ENCODE measurements at places on chromosomes 5 and 9.

- no peak for DNase-seq
Observed at GRCh38 chr5:160635046-160635445, 213.4 kb downstream of the PTTG1 start.

GRCh38 chr5:56356836-56357160, 123.7 kb upstream of the ANKRD55 start:
- no peak for DNase-seq

DNA sequence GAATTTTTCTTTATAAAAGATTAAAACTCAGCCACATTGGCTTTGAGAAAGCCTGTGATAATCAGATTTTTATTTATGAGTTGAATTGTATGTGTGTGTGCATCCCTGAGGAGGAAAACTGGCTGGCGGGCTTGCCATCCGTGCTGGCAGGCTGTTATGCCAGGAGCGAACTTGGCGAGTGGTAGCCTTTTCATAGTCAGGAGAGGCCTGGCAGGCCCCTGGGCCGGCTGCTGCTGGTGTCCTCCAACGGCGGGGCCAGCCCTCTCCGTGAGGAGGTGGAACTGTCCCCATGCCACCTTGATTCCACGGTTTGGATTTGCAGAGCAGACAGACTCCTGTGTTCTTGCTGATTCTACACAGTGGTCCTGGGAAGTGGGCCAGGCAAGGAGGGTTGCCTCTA, 43.3 kb downstream of the ZNF618 start:
- DNase-seq: no peak

- DNase-seq: no peak
Observed at GRCh38 chr9:20238921-20239320, 383.4 kb downstream of the MLLT3 start.

DNA sequence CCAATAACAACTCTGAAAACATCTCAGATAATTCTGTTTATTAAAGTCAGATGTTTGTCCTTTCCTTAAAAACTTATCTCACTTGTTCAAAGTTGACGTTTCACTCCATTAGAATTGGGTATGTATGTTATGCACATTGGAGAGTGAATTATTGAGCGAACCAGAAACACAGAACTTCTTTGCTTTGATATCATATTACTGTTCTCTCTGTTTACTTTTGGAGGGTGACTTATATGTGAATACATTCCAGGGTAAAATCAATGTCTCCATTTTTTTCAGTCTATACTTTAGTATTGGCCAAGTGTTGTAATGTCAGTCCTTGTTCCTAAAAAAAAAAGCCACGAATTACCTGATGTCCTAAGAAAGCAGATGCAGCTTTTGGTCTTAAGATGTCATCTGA, 307.4 kb downstream of the CSNK1G3 start:
- DNase-seq: no peak

GRCh38 chr5:147796556-147797308, 14.2 kb upstream of the JAKMIP2 start:
- DNase-seq: no peak

DNA sequence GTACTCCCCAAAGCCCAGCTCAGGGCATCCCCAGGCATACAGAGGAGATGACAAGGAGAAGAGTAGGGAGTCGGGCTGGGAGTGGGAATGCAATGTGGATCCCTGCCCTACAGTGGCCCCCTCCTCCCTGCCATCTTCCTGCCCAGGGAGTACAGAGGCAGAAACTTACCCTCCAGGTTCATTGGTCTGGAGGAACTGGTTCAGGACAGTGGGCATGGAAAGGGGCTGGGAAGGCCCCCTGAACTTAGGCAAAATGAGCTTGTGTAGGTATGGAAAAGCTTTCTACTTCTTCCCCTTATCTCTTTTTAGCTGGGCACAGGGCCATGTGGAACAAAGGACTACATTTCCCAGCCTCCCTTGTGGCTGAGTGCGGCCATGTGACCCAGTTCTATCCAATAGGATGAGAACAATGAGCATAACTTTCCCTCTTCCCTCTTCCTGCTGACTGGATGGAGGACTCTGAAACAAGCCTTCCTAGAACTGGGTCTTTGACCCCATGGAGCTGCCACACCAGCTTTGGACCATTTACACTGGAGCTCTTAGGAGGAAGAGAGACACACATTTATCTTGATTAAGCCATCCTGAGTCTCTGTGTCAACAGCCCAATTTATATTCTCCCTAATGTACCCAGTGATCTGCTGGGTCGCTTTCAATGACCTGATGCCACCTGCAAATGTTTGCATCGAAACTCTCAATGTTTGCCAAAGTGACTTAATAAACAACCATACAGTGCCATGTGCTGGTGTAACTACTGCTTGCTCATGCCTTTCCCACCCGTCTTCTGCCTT, 25.0 kb upstream of the HMCN2 start:
- peak; percentile 36 for DNase-seq

DNA sequence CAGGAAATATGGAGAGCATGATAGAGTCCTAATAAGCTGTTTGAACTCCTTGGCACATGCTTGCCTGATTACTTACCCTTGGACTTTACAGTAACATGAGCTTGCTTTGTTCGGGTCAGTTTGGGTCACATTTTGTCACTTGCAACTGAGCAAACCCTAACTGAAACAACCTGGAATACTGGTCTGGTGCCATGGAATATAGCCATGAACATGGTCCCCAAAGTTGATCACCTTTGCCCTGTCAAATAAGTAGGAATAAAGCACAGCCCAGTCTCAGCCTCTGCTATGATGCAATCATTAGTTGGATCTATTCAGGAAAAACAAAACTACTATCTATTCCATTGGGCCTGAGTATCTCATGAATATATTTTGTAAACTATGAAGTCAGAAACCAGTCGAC, 18.2 kb downstream of the CDO1 start:
- no peak for DNase-seq

GRCh38 chr9:7777771-7778170, 21.8 kb downstream of the DMAC1 start:
- DNase-seq: peak; percentile 97

- no peak for DNase-seq
Observed at GRCh38 chr5:171149333-171149732, 159.7 kb upstream of the TLX3 start.

DNA sequence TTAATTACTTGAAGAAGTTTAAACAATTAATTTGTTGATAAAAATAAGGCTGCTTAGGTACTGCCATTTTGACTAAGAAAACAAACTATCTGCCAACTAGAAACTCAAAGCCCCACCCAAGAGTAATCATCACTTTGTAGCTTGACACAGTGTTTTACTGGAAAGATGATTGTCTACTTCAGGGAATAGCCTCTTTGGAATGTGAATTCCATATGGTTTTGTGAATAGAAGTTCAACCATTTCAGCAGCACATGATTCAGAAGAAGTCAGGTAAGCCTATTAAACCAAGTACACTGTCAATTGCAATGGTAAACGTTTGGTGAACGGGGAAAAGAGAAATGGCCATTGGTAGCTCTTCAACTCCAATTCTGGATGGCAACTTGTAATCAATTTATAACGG, 55.2 kb downstream of the PLK2 start:
- DNase-seq: no peak

- DNase-seq: no peak
Observed at GRCh38 chr9:128282500-128282899, 6.4 kb downstream of the SWI5 start.

- DNase-seq: no peak
Observed at GRCh38 chr9:126363847-126364671, 37.4 kb downstream of the MVB12B start.

- DNase-seq: peak; percentile 18
Observed at GRCh38 chr9:122095010-122095767, 2.1 kb upstream of the TTLL11 start.

GRCh38 chr5:174555726-174556125, 168.7 kb upstream of the MSX2 start:
- no peak for DNase-seq

- no peak for DNase-seq
Observed at GRCh38 chr5:141669520-141669919, 12.5 kb downstream of the ARAP3 start.

- no peak for DNase-seq
Observed at GRCh38 chr9:127058011-127058644, 64.3 kb downstream of the ANGPTL2 start.

- no peak for DNase-seq
Observed at GRCh38 chr5:23103566-23103965, 250.4 kb upstream of the CDH12 start.

- DNase-seq: no peak
Observed at GRCh38 chr5:57513785-57514184, 31.2 kb upstream of the ACTBL2 start.

- DNase-seq: no peak
Observed at GRCh38 chr9:92642041-92642451, 27.9 kb downstream of the IPPK start.

DNA sequence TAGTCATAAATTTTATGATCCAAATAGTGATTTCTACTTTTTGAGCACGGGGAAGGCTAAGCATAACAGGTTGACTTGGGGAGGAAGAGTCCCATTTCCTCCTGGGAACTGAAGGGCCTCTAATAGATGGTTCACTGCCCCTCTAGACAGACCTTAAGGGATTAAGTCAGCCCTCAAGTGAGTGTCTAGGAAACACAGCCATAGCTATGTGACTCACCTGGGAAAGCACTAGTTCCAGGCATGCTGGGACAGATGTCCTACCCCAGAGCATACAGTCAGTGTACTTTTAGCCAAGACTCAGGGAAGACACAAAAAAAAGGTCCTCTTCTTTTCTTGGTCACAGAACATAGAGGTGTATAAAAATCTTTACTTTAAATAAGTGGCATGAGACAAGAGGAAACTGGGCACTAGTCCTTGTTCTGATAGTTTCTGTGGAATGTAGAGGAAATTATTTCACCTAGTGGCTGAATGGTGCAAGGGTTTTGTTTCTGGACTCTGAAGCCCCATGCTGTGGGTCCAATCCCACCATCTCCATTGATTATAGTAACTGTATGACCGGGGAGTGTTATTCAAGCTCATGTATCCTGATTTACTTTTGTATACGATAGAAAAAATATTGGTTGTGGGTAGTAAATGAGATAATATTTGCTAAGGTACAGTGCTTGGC, 86.0 kb downstream of the NREP start:
- DNase-seq: no peak

- no peak for DNase-seq
Observed at GRCh38 chr5:103942587-103943186, 380.1 kb upstream of the NUDT12 start.
